GM12878 (cell line): ENCODE measurements at places on chromosomes 5 and 9. TPM values are rescaled to one million over a fixed set of nuclear protein-coding genes. Genes with fewer than 3 reads are reported as not detected.

DNA sequence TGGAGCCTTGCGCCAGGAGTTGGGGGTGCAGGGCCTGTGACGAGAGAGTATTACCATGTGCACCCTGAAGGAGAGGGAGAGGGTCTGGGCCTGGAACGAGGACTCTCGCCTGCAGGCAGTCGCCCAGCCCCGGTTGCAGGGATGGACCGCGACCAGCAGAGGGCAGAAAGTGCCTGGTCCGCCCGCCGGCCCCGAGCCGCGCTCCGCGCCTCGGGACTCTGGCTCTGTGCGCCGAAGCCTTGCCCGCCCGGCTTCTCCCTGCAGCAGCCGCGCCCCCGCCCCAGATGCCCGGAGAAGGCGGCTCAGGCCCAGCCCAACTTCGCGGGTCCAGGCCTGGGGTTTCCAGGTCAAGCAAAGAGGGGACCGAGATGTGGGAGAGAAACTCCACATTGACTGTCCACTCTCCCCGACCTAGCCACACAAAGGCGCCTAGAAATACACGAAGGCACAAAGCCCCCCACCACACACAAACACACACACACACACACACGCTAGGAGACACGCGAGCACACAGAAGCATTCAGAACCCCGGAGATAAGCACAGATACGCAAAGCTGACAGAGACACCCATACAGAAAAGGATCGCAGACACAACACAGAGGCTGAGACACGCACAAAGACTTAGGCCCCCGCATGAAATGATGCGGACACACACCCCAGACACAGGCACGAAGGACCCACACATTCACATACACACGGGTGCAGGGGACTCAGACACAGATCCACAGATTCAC, 2.0 kb upstream of the LMX1B start:
- peaks cover 16% of the 10 kb centered on the region for H3K27me3 ChIP-seq
- DNase-seq: no peak
- H3K4me3 ChIP-seq: no peak overlapping the region
- H3K4me1 ChIP-seq: no peaks in the 10 kb centered on the region
- H3K36me3 ChIP-seq: no peaks in the 10 kb centered on the region

DNA sequence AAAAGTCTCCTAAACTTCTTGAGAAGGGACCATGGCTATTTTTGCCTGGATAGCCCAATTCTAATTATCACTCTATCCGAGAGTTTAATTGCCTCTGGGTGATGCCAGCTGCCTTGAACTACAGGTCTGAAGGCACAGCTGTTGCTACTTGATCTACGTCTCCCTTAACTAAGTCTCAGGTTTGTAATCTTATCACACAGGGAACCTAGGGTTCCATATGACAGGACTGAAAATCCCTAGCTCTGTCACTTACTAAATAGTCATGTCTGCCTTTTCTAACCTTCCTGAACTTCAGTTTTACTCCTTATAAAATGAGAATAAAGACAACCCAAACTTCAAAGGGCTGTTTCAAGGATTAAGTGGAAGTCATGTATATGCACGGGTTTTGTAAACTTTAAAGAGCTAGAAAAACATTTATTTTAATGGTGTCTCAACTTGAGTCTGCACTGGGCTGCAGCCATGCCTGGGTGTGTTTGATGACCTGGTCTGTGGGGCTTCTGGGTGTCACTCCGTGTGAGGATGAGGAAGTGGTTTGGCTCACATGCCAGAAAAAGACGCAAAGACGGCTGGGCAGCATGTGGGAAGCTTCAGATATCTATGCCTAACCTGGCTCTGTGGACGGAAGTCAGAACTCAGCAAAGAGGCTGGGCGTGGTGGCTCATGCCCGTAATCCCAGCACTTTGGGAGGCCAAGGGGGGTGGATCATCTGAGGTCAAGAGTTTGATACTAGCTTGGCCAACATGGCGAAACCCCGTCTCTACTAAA, 129.3 kb upstream of the SLC44A1 start:
- no peak overlapping the region for H3K4me3 ChIP-seq
- H3K36me3 ChIP-seq: no peaks in the 10 kb centered on the region
- no peak overlapping the region for H3K27ac ChIP-seq
- H3K4me1 ChIP-seq: peaks cover 14% of the 10 kb centered on the region
- H3K27me3 ChIP-seq: no peaks in the 10 kb centered on the region

GRCh38 chr5:15446552-15446951, 53.4 kb upstream of the FBXL7 start:
- H3K27ac ChIP-seq: no peak overlapping the region
- no peak overlapping the region for H3K4me3 ChIP-seq
- no peaks in the 10 kb centered on the region for H3K36me3 ChIP-seq
- H3K27me3 ChIP-seq: no peaks in the 10 kb centered on the region
- H3K4me1 ChIP-seq: no peaks in the 10 kb centered on the region

- H3K4me1 ChIP-seq: no peaks in the 10 kb centered on the region
- no peaks in the 10 kb centered on the region for H3K36me3 ChIP-seq
- H3K27ac ChIP-seq: no peak overlapping the region
- DNase-seq: no peak
- no peak overlapping the region for H3K4me3 ChIP-seq
These were observed 17.9 kb downstream of the ZNF462 start for GRCh38 chr9:106880863-106881262.

GRCh38 chr5:64634997-64635686, 55.2 kb upstream of the SHISAL2B start:
- H3K4me3 ChIP-seq: no peak overlapping the region
- no peaks in the 10 kb centered on the region for H3K36me3 ChIP-seq
- 0 out of 2 replicates have a peak, but pooled peaks cover 5% of the 10 kb centered on the region for H3K4me1 ChIP-seq
- no peak for DNase-seq

- DNase-seq: no peak
- no peak overlapping the region for H3K4me3 ChIP-seq
- no peak overlapping the region for H3K27ac ChIP-seq
These were observed 829.5 kb upstream of the ACO1 start for GRCh38 chr9:31554941-31555340.

DNA sequence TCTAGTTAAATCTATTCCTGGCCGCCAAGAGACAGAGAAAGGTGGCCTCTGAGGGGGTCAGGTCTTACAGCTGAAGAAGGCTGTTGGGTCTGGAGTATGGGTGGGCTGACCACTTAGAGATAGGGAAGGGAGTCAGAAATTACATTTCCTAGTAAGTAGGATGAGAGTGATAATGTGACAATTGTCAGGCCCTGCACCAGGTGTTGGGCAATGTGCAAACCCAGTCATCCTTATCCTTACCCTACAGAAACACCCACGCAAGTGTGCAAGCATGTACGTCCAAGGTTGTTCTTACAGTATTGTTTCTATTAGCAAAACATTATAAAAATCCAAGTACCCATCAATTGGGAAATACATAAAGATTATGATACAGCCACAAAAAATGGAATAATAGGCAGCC, 9.5 kb downstream of the SPAAR start:
- H3K4me1 ChIP-seq: no peaks in the 10 kb centered on the region
- no peak overlapping the region for H3K4me3 ChIP-seq
- no peak for DNase-seq

DNA sequence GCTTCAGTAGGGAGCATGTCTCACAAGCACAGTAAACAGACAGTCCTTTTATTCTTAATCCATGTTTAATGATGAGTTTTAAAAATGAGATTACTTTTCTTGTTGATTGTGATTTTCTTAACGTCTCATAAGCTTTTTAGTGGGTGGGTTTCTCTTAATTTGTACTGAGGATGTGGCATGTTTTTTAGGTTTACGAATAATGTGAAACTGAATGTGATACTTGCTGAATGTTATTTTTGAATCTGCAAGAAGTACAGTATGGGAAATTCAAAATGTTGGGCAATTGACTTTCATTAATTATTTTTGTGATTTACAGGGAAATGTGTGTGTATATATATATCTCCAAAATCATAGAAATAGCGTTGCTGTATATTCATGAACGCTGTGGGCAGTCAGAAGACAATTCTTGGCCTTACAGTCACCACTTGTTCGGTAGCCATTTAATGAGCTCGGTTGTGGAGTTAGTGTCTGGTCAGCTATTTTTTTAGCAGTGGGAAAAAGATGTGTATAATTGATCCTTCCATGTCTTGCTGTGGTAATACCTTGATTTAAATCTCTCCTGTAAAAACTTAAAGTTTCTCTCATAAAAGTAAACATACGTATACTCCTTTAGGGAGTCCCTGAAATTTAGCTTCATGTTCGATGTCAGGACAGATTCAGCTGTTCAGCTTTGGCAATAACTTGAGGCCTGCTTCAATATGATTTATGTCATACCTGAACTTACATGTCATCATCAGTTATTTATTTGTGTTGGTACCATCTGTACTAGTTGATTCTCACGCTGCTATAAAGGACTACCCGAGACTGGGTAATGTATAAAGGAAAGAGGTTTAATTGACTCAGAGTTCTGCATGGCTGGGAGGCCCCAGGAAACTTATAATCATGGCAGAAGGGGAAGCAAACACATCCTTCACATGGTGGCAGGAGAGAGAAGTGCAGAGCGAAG, 15.0 kb downstream of the ICE1 start:
- H3K4me1 ChIP-seq: peaks cover 14% of the 10 kb centered on the region
- H3K4me3 ChIP-seq: no peak overlapping the region; the same call in 1 of the 2 replicates
- H3K27me3 ChIP-seq: no peaks in the 10 kb centered on the region
- peak overlapping the region; percentile 62 for H3K27ac ChIP-seq
- no peak for DNase-seq
- peaks cover 3% of the 10 kb centered on the region for H3K36me3 ChIP-seq

DNA sequence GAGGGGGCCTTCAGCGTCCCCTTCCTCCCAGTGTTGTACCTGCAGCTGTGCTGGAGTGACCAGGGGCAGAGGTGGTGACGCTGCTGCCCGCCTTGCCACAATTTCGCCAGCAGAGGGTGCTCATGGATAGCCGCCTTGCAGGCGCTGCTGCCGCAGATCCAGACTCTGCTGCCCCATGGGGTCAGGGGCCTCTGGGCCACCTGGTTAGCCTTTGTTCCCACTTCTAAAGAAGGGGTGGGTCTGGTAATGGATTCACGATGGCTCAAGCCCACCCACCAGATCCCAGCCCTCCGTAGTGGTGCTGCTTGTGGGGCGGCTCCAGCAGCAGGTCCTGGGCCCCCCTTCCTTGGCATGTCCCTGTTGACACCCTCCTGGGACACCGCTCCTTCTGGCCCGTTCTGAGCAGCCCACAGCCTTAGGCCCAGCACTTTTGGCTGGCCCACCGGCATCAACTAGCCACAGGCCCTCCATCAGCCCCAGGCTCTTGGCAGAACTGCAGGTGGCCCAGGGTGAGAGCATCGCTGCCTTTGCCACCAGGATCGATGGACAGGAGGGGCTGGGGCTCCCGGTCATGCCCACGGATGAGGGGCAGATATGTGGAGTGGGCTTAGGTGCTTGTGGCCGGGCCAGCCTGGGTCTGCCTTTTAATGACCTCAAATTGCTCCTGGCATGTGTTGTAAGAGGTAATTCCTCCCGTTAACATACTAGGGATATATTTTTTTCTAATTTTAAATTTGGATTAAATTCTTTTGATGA, 57.2 kb downstream of the COL5A1 start:
- H3K4me3 ChIP-seq: no peak overlapping the region
- DNase-seq: no peak
- H3K27me3 ChIP-seq: no peaks in the 10 kb centered on the region

GRCh38 chr9:70170151-70170790, 88.5 kb upstream of the SMC5 start:
- H3K4me3 ChIP-seq: no peak overlapping the region
- no peaks in the 10 kb centered on the region for H3K36me3 ChIP-seq
- H3K27ac ChIP-seq: no peak overlapping the region
- no peaks in the 10 kb centered on the region for H3K4me1 ChIP-seq
- no peaks in the 10 kb centered on the region for H3K27me3 ChIP-seq

DNA sequence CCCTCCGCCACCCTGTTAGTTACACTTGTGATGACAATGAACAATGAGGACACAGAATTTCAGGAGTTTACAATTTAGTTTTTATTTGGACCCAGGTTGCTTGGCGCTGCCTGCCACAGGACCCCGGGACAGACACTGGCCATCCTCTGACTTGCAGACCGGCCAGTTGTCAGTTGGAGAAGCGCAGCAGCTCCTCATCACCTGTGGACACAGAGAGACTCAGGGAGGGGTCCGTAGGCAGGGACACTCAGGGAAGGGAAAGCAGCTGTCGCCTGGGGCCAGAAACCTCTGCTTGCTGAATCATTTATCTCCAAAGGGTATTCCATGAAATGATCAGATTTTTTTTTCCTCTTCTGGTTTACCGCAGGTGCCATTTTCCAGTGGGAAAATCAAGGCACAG, 18.0 kb downstream of the AMBP start:
- H3K4me3 ChIP-seq: no peak overlapping the region
- no peak for DNase-seq
- no peaks in the 10 kb centered on the region for H3K4me1 ChIP-seq

DNA sequence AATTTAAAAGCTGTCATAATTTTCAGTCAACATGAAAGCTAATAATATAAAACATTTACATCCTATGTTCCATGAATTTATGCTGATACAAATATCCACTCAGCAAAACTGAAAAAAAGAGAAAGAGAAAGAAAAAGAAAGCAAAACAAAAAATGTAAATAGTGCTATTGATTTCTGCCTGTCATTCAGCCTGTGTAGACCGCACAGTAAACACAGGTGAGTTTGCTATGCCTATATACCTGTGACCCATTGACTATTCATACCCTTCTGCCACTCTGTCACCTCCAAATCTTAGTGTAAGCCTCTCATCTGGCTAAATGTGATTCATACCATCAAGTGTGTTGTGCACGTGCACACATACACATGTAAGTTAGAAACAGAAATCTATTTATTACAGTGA, 359.0 kb upstream of the RORB start:
- no peak for DNase-seq
- H3K36me3 ChIP-seq: no peaks in the 10 kb centered on the region
- H3K27me3 ChIP-seq: no peaks in the 10 kb centered on the region
- H3K4me1 ChIP-seq: no peaks in the 10 kb centered on the region

DNA sequence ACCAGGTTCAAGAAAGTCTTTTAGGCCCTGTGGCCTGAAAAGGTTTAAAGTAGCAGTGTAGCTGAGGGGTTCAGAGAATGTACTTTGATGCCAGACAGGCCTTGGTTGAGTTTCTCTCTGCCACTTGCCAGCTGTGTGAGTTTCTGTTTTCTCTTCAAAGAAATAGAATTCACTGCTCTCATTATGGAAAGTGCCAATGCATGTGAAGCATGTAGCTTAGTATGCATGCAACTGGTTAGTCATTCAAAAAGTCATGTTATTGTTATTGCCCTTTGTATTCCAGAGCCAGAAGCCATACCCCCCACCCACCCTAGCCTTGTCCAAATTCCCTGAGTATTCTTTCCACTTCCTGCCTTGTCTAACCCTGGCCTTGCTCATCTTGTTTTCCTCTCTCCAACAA, 101.7 kb downstream of the ADRB2 start:
- H3K4me3 ChIP-seq: no peak overlapping the region
- H3K4me1 ChIP-seq: no peaks in the 10 kb centered on the region
- H3K27ac ChIP-seq: no peak overlapping the region
- H3K36me3 ChIP-seq: no peaks in the 10 kb centered on the region

SHROOM1 gene
- 3.2 TPM in 2 replicates for total RNA-seq

KCNIP1 gene
- total RNA-seq: not detected in 2 replicates

GCNT1 gene
- 10.0 and 12.5 TPM in 2 replicates for total RNA-seq

IL9 gene
- total RNA-seq: not detected in 2 replicates

SOX30 gene
- 0.11 and 0.13 TPM in 2 replicates for total RNA-seq
